ELR (cell line): ENCODE measurements at places on chromosomes 4 and X.

DNA sequence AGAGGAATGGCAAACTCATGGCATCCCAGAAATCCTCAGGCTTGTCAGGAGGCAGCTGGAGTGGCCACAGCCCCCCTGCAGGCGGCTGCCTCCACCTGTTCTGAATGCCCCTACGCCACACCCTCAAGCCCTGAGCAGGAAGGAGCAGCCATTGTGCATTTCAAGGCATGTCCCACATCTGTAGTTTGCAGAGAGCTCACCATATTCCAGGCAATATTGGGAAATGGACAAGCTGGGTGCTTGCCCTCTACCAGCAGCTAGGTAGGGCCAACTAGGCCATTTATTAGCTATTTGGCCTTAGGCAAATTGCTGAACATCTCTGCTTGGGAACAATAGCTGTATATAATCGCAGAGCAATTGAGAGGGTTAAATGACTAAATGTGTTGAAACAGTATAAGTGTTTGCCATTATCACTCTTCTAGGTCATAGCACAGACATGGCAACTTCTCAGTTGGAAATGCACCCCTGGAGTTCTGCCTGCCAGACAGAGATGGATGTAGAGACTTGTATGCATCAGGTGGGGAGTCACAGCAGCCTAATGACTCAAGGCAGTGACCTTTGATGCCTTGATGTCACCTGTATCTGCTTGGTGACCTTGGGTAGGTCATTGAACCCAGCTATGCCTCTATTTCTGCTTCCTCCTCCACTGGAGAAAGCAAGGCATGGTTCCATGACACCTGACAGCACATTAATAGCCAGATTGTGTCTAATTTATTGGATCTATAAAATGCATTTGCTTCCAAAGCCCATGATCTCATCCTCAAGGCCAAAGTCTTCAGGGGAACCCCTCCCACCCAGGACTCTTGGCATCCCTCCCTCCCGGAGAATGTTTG is 52.8 kb downstream of the FHDC1 start:
- no peak for DNase-seq

DNA sequence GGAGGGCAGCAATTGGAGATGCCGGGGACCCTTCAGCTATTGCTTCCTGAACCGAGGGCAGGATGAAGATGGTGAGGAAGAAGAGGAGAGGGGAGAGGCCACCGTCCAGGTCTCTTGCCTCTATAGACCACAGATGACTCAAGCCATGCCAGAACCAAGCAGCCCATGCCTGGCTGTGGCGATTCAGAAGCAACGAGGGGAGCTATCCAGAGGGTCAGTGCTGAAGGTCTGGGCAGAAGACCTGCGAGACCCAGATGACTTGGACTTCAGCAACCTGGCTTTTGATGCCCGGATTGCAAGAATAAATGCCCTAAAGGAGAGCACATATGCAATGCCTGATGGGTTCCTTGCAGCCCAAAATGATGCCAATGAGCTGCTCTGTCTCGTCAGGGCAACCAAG is 70.2 kb upstream of the PRPS2 start:
- DNase-seq: no peak

- DNase-seq: no peak
These were observed 44.9 kb upstream of the DDX3X start for GRCh38 chrX:41289095-41289494.

GRCh38 chr4:7198440-7199128 is 6.2 kb downstream of the SORCS2 start:
- no peak for DNase-seq

GRCh38 chr4:156186111-156186510 is 232.4 kb upstream of the CTSO start:
- no peak for DNase-seq

GRCh38 chr4:89161841-89162240 is 50.5 kb downstream of the TIGD2 start:
- peak; percentile 38 for DNase-seq

DNA sequence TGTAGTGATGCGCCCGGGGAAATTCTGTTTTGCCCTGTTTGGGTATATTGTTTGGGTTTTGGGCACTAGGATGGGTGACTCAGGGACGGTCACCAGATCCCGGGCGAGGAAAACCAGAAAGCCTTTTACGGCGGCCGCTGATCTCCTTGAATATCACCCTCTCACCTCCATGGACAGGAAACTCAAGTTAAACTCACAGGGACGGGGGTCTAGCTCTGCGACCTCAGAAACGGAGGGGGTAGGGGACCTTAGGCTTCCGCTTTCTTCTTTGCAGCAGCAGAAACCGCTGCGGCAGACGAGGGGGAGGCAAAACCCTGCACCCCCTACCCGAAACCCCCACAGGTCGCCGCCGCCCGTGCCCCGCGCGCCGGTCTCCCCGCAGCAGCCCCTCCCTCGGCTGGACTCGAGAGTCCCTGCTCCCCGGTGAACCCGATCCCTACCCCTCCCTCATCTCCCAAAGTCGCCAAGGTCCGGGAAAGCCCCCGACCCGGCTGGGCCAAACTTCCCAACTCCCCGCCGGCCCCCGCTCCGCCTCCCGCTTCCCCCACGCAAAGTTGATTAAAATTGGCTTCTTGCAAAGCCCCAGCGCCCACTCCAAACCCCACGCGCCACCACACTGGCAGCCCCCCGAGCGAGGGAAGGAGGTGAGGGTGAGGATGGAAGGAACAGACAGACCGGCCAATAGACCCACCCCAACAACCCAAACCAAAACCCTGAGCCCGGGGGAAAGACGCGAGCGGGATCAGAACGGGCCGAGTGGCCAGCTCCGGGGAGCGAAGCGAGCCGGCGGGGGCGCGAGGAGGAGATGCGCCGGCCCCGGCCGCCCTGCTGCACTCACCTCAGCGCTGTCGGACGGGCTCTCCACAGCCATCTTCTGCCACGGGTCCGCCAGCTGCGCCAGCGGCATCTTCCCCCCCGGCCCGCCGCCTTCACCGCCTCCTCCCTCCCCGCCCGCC is 705 bp downstream of the RPS6KA3 start:
- DNase-seq: peak; percentile 58

GRCh38 chr4:37446016-37446415 is 201.5 kb downstream of the NWD2 start:
- DNase-seq: peak; percentile 41

DNA sequence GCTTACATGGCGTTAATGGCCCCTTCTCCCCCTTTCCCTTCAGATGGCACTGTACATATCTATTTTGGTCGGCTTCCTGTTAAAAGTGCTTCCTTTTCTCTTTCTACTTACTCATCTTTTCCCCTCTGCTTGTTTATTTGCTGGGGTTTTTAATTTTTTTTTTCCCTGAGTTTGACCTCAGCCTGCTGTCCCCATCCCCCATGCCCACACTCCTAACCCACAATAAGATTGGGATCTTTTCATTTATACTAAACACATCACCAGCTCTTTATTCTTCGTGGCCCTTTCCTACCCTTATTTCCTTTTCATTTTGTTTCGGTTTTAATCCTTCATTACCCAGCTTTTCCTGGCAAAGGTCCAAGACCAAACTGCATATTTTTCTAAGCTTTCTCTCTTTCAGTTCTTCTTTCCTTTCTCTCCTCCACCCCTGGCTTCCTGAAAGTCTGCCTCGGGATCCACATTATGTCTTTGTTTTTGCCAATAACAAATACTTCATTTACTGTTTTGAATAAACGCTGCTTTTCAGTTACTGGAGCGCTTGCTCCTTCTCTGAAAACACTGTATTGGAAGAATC is 152.0 kb upstream of the USP9X start:
- DNase-seq: peak; percentile 40

GRCh38 chr4:12911750-12912358 is 572.3 kb downstream of the RAB28 start:
- DNase-seq: no peak

GRCh38 chrX:39115166-39115565 is 313.9 kb downstream of the MID1IP1 start:
- DNase-seq: peak; percentile 0

DNA sequence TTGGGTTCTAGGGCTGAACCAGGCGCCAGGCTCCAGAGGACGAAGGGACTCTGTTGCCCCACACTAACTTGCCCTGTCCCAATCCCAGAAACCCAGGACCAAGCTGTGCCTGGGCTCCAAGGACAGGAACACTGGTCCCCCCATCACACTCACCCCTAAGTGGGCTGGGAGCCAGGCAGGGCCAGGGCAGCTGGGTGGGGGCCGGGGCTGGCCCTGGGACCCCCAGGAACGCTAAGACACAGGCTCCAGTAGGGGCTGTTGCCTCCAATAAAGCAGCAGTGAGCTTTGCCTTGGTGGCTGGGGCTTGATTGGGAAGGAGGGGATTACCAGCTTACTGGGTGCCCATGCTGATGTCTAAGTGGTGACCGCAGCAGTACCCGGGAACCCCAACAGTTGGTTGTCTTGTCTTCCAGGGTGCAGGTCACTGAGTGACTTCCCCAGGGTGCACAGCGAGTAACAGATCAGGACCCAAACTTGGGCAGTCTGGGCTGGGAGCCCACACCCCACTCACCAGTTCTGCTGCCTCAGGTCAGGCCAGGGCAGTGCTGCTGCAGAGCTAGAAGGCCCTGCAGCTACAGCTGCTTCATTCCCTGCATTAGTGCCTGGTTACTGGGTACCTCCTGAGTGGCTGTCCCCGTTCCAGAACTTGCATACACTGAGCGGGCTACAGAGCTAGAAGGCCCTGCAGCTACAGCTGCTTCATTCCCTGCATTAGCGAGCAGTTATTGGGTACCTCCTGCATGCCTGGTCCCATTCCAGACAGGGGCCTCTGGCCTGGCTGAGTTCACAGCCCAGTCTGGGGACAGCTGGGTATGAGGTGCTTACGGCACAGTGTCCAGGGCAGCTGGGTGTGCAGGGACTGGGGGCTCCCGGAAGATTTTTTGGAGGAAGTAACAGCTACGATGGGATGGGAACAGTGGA is 9.4 kb upstream of the ADD1 start:
- DNase-seq: no peak

- DNase-seq: no peak
These were observed 12.4 kb downstream of the CTSO start for GRCh38 chr4:155941085-155941790.

GRCh38 chr4:88352062-88352740 is 26.5 kb upstream of the HERC6 start:
- DNase-seq: peak; percentile 56

- DNase-seq: peak; percentile 56
These were observed 645.9 kb downstream of the PCDH7 start for GRCh38 chr4:31366041-31366440.

- DNase-seq: no peak
These were observed 3.9 kb downstream of the PRSS12 start for GRCh38 chr4:118348886-118349285.

- peak; percentile 8 for DNase-seq
These were observed 217.0 kb downstream of the SOWAHB start for GRCh38 chr4:76680952-76681351.

GRCh38 chr4:85452058-85452731 is 22.8 kb upstream of the ARHGAP24 start:
- DNase-seq: no peak

- no peak for DNase-seq
These were observed 9.1 kb downstream of the FAM47E start for GRCh38 chr4:76260571-76260970.

GRCh38 chr4:48103483-48104139 is 30.4 kb downstream of the TXK start:
- DNase-seq: no peak

- DNase-seq: no peak
These were observed 21.2 kb upstream of the GLRA2 start for GRCh38 chrX:14508025-14508690.

DNA sequence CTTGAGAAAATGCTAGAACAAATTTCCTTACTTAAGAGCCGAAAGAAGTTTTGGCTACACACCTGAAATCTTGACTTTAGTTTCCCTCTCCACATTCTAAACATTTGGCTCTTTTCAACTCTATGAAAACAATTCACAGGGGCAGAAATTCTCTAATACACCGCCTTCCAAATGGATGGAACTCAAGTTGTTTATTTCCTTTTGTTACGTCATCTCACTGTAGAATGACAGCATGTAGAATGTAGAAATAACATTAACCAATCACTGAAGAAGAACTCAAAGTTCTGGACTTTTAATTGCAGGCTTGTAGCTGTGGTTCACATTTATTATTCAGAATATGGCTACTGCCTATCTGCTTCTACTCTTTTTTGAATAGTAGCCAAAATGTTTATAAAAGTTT is 1.9 kb downstream of the DMP1 start:
- DNase-seq: no peak

GRCh38 chr4:173343832-173344397 is 9.8 kb upstream of the HMGB2 start:
- no peak for DNase-seq

DNA sequence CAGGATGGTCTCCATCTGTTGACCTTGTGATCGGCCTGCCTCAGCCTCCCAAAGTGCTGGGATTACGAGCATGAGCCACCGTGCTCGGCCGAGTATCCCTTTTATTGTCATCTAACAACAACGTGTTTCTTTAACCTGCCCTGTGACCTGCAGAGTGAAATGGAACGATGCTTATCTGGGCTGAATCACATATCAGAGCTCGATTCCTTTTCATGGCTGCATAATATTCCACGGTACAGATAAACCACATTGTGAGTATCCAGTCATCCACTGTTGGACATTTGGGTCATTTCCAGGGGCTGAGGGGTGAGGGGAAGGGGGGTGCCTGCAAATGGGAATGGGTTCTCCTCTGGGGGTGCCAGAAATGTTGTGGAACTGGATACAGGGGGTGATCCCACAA is 260.0 kb downstream of the ASMT start:
- no peak for DNase-seq
